Fibroblast of skin of left quadriceps (primary cell): ENCODE measurements at places on chromosomes 2 and 18.

GRCh38 chr18:28581521-28582071 lies 404.7 kb upstream of the CDH2 start:
- DNase-seq: no peak

GRCh38 chr2:28716265-28716865 lies 35.3 kb upstream of the PPP1CB start:
- DNase-seq: peak; percentile 70

GRCh38 chr18:13136056-13136903 lies 82.3 kb upstream of the LDLRAD4 start:
- DNase-seq: no peak

DNA sequence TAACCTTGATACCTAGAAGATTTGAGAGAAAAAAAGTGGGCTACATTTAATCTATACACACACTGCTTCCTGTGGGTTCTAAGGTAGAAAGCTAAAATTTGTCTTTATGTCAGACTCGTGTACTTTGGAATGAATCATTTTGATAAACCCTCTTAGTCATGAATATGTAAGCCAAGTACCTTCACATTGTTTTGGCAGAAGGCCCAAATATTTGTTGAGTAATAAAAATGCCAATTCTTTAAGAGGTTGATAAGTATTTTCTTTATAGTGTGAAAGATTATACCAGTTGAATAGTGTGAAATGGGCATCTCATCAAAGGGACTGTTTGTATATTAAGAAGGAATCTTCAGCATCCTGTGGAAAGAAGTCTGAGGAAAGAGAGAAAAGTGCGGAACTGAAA lies 1464.7 kb upstream of the ZEB2 start:
- DNase-seq: peak; percentile 39

- peak; percentile 41 for DNase-seq
Observed at GRCh38 chr18:61992923-61993322, 100.1 kb upstream of the RNF152 start.

- no peak for DNase-seq
Observed at GRCh38 chr2:154706660-154707059, 8.2 kb downstream of the KCNJ3 start.

DNA sequence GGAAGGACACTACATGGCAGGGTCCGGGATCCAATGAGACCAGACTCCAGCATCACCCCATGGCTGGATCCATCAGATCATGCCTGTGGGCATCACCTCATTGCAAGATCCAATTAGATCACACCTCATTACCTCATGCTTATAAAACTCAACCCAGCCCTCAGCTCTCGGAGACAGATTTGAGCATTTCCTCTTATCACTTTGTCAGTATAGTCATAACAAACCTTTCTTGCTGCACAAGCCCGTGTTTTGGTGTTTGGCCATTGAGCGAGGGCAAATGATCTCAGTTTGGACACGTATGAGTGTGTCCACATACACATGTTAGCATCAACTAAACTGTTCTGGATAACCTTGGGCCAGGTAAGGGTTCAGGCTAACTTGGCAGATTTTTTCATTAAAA lies 58.8 kb downstream of the CCDC195 start:
- no peak for DNase-seq

- DNase-seq: no peak
Observed at GRCh38 chr2:116513991-116514390, 1300.5 kb upstream of the DDX18 start.

GRCh38 chr2:239039479-239039861 lies 191.6 kb downstream of the TWIST2 start:
- DNase-seq: no peak

- DNase-seq: no peak
Observed at GRCh38 chr2:160388464-160389263, 104.9 kb downstream of the RBMS1 start.

DNA sequence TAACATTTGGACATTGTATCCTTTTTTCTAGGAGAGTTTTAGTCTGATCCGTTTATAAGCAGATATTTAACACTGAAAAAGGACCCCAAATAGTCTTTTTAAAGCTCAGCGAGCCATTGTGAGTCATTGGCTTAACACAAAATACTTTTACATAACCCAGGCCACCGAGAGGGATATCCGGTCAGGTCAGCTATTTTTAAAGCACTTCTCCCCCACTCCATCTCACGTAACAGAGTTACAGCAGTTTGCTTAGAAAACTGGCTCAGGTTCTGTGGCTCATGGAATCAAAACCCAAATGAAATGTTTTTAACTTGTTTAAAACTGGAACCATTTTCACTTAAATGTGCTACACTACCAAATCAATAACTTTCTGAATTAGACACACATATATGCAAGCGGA lies 23.9 kb downstream of the COL4A3 start:
- no peak for DNase-seq

- peak; percentile 67 for DNase-seq
Observed at GRCh38 chr2:12619975-12620374, 96.8 kb upstream of the TRIB2 start.

DNA sequence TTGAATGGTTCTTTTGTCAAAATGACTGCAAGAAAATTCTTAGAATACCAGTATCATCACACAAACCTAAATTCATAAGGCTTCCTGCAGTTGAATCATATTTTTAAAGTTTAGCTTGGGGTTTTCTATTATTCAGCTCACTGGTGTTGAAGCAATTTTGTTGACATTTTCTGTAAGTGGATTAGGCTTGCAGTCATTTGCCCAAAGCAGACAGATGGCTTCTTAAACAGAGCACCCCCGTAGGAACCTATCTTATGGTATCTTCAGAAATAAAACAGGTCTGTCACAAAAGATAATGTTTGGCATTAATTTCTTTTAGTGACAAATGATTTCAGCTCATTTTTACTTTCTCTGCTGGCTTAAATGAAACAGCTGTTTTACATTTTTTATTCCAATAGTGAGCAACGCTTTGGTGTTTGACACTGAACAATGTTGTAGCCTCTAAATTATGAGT lies 331.1 kb downstream of the PLCL1 start:
- DNase-seq: no peak

DNA sequence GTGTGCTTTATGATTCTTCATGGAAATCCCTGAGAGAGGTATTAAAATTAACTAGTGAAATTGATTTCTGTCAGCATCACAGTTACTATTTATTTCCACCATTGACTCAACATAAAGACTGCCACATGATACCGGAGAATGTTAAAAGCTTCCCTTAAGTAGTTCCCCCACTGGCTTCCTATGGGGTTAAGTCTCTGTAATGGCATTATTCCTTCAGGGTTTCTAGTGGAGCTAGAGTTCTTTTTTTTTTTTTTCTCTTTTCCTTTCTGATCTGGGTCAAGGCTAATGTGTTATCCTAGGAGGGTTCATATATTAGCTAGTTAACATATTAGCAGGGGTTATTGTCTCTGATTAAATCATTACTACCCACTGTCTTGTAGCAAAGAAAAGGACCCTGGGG lies 1919.1 kb upstream of the PIK3C3 start:
- DNase-seq: no peak

- DNase-seq: no peak
Observed at GRCh38 chr18:48347756-48348326, 61.3 kb downstream of the ZBTB7C start.

DNA sequence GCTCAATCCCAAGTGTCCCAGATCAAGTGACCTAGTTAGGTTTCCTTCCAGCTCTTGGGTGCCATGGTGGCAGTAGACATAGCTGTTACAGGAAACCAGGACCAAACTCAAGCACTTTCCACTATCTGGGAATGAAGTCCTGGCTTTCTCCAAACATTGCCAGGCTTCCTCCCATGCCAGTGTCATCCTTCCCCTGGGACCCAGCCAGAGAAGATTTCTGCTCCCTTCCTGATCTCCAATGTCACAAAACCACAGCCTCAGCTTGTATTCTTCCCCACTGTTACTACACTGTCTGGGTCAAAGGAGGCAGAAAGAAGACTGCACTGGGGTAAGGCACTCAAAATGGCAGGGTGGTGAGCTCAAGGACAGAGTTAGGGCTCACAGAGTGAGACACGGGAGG lies 347.1 kb downstream of the TNS1 start:
- no peak for DNase-seq

DNA sequence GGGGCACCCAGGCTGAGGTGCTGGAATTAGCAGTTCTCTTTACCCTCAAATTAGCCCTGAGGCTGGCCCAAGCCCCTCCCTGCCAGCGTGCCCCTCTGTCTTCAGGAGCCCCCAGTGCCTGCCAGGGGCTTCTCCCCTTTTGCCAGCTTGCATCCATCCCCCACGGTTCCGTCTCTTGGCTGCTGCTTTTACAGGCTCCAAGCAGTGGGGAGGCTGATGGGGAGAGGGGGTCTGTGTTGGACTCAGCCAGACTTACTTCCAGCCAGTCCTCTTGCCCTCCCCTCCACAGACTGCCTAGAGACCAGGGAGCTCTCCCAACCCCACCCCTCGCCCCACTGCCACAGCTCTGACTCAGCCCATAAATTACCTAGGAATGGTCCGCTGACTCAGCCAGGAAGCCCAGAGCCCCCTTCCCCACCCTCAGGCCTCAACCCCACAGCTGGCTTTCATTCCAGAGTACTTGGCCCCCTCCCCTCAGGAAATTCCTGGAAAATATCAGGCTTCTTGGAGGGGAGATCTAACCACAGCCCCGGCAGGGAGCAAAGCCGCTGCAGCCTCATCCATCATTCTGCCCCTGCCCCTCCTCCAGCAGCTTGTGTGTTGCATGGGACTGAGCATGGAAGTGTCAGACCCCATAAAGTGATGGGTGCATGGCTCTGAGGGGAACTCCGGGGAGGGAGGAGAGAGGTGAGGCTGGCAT lies 184.6 kb downstream of the ZFP36L2 start:
- DNase-seq: peak; percentile 100
